Naive thymus-derived CD8-positive, alpha-beta T cell (primary cell): ENCODE measurements at places on chromosomes 12 and 14.
A peak's percentile ranks its signal among the peaks of the same experiment; 100 is the strongest.

DNA sequence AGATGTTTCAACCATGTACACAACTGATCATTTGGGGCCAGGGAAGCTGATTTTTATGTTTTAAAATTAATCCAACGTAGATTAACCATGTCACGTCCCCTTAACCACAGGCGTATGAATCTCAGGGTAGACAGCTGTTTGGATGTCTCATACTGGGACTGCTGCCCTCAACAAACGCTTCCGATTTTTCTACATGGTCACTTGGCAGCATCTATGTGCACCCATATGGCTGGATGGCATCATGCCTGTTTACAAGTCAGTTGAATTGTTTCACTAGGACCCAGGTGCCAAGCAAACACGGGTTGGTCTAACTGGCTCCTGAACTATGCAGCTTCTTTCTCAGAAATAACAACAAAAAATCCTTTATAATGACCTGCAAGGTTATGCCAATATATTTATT lies 393.8 kb downstream of the NPAS3 start:
- DNase-seq, result no peak

DNA sequence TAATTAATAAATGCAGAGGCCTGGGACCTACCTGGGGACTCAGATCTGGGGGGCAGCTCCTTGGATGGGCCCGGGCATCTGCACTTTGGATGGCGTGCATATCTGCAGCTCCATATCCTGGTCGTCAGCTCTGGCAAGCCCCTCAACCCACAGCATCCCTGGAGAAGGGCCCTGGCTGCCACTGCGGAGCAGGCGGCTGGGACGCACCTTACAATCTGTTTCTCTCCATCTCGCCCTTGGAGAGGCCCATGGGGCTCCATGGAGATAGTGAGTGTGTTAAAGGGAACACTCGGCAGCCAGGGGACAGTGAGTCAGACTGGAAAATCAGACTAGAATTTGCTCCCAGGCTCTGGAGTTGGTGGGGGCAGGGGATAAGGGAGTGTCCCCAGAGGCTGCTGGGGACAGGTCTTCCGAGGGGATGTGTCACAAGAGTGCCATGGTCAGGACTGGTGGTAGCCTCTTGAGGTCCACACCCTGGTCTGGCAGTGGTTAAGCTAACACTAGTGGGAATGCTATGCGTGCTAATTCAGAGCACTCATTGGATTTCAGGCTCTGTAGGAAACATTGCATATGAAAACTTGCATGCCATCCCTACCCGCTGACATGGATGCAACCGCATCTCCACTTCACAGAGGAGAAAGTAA lies 21.5 kb downstream of the RFLNA start:
- DNase-seq, result no peak

GRCh38 chr14:81384900-81385299 lies 15.2 kb downstream of the STON2 start:
- DNase-seq, result no peak

GRCh38 chr14:55799508-55800095 lies 219.6 kb downstream of the KTN1 start:
- DNase-seq, result no peak

DNA sequence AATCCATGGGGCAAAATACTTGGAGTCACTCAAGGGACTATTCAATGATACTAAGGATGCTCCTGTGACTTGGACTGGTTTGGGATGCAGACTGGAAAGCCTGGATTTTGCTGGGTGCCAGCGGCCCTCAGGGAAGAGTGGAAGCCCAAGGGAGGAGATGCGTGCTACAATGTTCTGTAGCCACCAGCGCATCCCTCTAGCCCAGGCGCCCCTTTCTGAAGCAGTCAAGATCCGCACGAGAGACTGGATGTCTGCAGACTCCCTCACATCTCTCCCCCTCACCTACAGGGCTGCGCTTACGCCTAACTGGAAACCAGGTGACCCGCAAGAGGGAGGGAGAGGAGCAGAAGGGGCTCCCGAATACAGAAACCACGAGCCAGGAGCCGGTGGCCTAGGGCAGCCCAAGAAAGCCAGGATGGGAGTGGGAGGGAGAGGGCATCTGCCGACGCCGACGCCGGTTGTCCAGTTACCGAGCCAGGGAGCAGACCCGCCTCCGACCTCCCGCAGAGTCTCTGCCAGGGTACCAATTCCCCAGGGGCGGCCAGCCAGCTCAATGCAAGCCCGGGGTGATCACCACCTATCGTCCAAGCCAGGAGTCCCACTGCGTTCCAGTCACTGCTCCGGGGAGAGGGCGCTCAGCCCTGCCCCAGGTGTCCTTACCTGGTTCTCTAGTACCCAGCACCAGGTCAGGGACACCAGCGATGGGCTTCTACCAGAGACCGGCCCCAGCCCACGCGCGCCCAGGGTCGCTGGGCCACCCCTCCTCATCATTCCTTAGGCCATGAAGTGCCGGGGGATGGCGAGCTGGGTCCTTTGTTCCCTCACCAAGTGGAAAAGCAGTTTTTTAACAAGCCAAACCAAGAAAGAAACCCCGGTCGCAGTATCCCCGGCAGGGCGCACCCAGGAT lies 1.2 kb downstream of the NTN4 start:
- DNase-seq, result no peak

GRCh38 chr12:68425998-68426397 lies 93.8 kb upstream of the MDM1 start:
- no peak for DNase-seq

DNA sequence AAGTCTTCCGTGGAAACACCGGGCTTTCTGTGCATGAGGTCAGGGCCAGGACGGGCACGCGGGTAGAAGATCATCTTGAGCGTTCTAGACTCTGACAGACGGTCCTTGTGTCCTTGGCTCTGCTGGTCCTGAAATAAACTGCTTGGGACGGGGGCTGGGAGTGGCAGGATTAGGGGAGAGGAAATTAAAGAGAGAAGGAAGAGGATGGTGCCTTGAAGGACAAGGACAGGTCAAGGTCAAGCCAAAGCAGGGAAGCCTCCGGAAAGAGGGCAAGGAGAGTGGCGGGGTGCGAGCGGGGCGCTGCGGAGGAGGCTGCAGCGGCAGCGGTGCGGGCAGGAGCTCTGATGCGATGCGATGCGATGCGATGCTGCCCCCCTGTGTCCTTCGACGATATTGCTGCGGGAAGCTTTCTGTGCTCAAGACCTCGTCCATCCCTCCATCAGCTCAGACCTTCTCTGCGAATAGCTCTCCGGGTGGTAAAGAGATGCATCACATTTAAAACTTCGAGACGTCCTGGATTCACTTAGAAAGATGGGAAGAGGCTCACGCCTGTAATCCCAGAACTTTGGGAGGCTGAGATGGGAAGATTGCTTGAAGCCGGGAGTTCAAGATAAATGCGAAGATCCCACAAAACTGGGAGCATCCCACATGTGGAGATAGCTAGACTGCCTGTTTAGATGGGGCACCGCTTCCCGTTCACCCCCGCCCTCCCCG lies 110.1 kb upstream of the TMEM132D start:
- no peak for DNase-seq

- no peak for DNase-seq
Measured at GRCh38 chr14:88616697-88617096, 53.9 kb downstream of the ZC3H14 start.

- DNase-seq, result no peak
Measured at GRCh38 chr14:24052656-24053547, 1.1 kb downstream of the CARMIL3 start.

DNA sequence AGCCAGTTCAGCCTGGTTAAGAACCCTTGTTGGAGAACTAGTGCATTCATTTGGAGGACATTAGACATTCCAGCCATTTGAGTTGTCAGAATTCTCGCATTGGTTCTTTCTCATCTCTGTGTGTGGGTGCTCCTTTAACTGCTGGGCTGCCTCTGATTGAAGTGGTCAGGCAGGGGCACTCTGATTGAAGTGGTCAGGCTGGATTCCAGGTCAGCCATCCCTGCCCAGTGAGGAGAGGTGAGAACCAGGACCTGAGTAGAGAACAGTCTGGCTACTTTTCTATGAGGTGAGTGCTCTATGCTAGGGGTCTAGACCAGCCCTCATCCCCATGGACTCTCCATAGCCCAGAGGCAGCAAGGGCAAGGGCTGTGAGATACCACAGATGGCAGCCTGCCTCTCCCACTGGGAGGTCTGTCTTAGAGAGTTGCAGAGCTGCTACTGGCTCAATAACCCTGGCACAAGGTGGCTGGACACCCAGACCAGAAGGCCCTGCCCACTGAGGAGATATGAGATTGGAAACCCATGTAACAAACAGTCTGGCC lies 691.6 kb downstream of the TMTC2 start:
- DNase-seq, result no peak

DNA sequence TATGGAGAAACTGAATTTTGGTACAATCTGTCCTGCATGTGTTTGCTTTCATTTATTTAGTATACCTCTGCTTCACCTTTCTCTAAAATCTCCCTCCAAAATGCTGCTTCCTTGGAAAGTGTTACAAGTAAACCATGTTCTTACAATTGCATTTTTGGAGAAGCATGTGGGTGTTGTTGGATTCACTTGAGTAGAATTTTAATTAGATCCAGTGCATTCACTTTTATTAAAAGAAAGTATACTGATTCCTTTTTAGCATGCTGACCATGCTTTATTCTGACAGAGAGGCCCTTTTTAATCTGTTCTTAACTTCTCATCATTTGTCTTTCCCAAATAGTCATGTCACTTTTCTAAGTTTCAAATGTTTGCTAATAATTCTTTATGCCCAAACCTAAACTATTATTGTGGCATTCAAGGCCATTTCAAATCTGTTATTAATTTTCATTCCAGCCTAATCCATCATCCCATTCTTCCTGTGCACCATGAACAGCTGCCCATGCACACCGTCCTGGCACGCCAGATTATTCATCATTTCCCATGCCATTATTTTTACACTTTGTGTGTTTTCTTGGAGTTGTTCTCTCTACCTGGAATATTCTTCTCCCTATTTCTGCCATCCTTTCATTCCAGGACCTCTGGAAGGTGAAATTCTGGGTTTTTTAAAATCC lies 90.7 kb downstream of the METTL25 start:
- no peak for DNase-seq

DNA sequence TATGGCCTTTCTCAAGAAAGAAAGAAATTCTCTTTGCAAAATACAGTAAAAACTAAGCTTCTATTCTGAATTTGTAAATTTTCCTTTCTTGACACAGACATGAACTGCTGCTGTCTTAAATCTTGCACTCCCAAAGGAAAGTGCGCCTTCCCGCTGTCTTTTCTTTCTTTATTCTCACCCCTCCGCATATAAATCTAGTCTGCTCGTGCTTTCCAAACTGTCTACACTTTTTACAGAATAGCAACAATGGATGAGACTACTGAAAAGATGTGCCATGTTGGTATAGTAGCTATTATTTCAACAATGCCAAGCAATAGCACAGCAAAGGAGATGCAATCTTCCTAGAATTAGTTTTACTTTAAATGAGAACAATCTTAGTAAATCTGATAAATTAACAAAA lies 328.8 kb upstream of the PDE3A start:
- DNase-seq, result no peak

- no peak for DNase-seq
Measured at GRCh38 chr14:100755649-100756048, 29.0 kb downstream of the DLK1 start.

DNA sequence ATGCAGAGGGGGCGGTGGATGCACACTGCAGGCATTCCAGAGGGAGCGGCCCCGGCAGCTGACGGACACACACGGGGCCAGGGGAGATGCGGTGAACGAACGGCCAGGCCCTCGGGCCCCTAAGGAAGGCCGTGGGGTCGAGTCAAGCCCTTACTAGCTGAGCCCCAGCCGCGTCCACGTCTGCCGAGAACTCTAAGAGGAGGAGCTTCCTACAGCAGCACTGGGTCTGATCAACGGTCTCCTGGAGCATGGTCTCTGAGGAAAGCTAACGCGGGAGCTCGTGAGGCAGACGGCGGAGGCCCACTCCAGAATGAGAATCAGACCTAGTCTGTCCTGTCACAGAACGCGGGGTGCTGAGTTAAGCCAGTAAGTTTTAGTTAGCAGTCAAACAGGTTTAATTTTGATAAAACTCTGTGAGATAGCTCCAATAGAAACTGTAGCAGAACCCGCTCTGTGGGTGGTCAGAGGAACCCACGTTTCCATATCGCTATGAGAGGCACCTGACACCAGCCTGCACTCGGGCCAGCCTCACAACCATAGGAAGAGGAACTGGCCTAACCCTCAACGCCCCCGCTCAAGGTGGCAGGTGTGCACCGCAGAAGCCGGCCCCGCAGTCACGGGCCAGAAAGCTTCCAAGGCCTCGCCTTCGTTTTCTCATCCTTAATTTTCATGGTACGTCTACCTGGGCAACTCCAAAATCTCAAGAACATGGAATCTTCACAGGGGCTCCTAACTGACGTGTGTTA lies 55.5 kb downstream of the CDC42BPB start:
- DNase-seq, result no peak

GRCh38 chr12:103998976-103999375 lies 33.3 kb downstream of the TDG start:
- DNase-seq, result no peak

GRCh38 chr12:49288412-49288853 lies 6.5 kb upstream of the PRPH start:
- DNase-seq, result peak; percentile 79

DNA sequence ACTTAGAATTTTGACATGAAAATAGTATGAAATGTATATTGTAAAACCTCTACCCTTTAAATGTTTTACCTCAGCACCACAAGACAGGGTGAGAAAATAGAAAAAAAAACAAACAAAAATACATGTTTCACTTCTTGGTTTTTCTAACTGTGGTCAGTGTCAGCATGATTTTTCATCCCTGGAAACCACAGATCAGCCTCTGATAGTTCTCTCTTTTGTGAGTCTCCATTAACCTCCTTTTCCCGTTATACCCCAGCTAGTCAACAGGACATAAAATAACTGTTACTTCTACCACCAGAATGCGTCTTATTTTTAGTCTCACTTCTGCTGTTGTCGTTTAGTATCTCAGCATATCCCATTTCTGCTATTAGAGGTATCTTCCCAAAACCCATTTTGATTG lies 48.3 kb upstream of the KCNMB4 start:
- DNase-seq, result no peak

DNA sequence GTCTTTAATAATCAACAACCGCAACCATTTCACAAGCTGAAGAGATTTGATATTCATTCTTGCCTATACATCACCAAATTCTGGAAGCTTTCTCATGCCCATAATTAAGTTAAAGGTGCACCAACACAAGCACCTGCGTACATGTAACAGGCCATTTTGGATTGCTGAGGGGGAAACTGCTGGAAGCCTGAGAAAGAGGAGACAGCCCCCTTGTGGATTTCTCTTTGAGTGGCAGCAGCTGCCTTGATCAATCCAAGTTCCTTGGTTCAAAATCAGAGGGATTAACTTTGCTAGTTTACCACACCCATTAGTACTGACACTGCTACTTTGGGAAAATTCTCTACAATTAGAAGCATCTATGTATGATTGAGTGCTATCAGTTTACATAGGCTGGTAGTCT lies 321.1 kb downstream of the NOVA1 start:
- no peak for DNase-seq

- no peak for DNase-seq
Measured at GRCh38 chr14:89000007-89000942, 175.8 kb downstream of the TTC8 start.

- DNase-seq, result peak; percentile 34
Measured at GRCh38 chr14:93132472-93133065, 16.8 kb upstream of the ITPK1 start.
